Stimulated activated CD8-positive, alpha-beta memory T cell treated with anti-CD3 and anti-CD28 coated beads, Interleukin-15, amount 100 ng/mL, for 4 hours (primary cell): ENCODE measurements at places on chromosomes 12 and 14.

- DNase-seq: no peak
Observed at GRCh38 chr14:48563489-48563888, 888.1 kb upstream of the MDGA2 start.

- DNase-seq: no peak
Observed at GRCh38 chr12:117161460-117162166, 28.7 kb downstream of the FBXO21 start.

DNA sequence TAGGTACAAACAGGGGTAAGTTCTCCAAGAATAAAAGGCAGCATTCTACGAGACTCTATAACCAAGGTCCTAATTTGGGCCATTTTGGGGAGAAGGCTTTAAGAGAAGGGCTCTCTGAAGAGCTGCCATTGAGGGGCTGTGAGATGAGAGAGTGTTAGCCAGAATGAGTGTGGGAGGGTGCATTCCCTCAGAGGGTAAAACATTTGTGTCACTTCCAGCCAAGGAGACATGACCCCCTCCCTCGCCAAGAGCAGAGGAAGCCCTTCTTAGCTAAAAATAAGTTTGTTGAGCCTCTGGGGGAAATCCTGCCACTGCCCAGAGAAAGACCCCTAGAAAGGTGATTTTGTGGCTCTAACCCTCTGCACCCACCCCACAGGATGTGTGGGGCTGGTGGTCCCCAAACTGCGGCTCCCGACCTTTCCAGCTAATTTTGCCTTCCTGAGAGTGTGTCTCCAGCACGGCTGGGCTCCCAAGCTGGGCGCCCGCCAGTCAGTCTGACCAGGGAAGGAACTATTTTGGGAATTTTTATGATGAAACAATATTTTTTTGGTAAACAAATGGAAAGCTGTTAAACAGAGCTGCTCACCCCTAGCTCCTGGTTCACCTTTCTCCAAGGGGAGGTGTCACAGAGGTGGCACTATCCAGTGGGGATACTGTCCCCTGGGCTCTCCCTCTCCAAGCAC, 65.9 kb upstream of the JDP2 start:
- no peak for DNase-seq

DNA sequence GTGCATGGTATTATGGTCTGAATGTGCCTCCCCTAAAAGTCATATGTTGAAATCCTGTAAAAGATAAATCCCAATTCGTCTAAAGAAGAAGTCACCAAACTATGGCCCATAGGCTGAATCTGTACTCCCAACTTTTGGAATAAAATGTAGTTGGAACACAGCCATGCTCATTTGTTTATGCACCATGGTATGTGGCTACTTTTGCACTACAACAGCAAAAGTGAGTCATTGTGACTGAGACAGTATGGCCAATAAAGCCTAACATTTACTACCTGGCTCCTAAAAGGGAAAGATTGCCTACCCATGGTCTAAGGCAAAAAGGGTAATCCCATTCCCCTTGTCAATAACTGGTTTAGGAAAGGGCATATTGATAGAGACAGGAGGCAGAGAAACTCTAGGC, 101.8 kb downstream of the LRIG3 start:
- DNase-seq: no peak

DNA sequence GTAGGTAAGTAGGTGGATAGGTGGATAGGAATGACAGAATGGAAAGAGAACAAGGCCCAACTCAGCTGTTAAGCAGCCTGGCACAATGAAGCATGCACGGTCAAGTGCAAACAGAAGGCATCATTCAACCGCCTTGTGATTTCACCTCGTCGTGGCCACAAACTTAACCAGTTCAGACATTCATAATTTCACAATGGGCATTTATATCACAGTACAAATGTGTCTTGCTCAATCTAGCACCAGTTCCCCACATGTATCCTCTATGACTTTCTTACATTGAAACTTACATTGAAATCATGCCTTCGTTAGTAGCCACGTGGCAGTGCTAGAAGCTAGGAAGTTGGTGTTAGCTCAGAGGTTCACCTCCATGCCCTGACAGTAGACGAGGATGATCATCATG, 207.5 kb downstream of the ETV6 start:
- no peak for DNase-seq

DNA sequence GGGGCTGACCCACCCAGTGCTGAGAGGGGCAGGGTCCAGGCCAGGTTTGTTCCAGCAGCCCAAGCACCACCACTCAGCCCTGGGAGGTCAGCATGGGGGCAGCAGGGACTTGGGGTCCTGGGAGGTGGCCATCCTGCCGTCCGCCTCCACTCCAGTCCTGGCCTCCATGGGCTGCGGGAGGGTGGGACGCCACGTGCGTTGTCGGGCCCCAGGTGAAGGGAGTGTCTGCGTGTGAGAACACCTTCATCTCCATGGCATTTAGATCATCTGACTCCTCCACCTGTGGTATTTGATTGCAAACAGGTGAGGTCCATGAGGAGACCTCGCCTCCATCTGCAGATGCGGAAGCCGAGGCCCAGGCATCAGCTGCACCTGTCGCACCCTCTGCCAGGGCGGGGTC, 44.1 kb downstream of the FBRSL1 start:
- DNase-seq: no peak

GRCh38 chr12:64036414-64036813, 185.7 kb downstream of the KICS2 start:
- DNase-seq: no peak

- DNase-seq: no peak
Observed at GRCh38 chr14:21229821-21230220, 39.4 kb downstream of the HNRNPC start.

DNA sequence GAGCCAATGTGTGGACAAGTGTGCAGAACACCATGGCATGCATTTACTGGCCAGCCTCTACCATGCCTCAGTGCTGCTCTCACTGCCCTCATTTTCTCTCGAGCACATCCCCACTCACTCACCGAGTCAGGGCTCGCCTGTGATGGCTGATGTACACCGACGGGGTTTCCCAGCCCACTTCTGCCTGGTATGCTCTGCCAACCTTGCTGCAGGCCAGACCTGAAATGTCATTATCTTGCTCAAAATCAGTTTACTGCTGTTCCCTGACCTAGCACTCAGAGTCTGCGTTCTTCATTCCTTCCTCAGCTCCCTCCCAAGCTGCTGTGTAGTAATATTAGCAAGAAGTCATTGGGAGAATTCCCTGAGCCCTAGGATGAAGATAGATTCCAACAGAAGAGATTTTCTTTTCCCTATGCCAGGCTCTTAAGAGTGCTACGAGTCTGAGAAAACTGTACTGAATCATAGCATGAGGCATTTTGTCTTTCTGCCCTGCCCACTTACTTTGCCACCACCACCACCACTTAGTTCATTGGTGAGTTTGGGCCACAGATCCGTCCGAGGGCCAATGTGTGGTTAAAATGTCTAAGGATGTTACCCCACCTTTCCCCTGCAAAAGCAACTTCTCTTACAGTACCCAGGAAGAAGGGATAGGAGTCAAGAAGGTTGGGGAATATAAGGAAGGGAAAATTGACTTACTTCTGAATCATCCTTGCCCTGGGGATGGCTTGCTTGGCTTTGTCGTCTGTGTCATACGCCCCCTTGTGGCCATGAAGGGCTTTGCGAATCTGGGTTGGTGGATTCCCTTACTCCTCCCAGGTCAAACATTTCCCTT, 51.0 kb downstream of the BMAL2 start:
- peak; percentile 34 for DNase-seq

DNA sequence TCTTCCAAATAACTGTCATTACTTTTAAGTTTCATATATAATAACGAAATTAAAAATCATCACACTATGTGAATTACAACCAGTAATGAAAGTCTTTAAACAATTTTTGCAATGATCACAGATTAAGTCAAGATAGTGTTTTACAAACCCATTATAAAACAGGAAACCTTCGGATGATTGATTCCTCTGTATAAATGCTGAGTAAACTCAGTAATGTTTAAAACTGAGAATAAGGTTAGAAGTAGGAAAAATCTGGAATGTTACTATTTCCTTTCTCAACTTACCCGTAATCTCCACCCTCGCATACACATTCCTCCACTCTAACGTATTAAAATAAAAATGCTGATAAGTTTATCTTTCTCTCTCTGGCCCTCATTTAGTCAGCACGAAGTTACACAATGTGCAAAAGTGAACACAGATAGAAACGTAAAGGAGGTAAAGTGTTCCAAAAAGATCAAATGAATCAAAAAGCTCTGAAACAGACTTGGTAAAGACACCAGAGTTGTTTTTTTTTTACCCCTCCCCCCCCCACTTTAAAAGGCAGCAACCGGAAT, 1.6 kb downstream of the ZFC3H1 start:
- no peak for DNase-seq

GRCh38 chr14:103526914-103527248, 2.1 kb upstream of the TRMT61A start:
- no peak for DNase-seq

- no peak for DNase-seq
Observed at GRCh38 chr14:59857328-59857727, 13.2 kb downstream of the RTN1 start.

DNA sequence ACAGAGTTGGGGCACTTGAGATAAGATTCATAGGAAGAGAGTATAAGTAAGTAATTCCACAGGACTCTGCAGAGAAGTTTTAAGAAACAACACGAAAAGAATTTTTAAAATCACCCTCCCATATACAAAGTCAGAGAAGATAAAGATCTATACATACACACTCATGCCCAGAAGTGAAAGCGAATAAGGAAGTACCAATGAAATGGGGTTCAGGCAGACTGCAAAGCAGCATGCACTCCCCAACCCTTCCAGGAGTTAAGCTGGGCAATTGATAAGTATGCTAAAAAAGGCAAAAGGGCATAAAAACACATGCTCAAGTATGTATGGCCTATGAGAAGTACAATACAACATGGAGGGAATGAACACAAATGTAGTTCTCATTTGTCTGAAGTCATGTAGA, 246.2 kb upstream of the GRIP1 start:
- no peak for DNase-seq

GRCh38 chr14:60235440-60235839, 13.6 kb upstream of the PPM1A start:
- DNase-seq: no peak

- no peak for DNase-seq
Observed at GRCh38 chr14:41868396-41868795, 261.7 kb downstream of the LRFN5 start.

- DNase-seq: no peak
Observed at GRCh38 chr14:88614218-88614907, 51.5 kb downstream of the ZC3H14 start.

DNA sequence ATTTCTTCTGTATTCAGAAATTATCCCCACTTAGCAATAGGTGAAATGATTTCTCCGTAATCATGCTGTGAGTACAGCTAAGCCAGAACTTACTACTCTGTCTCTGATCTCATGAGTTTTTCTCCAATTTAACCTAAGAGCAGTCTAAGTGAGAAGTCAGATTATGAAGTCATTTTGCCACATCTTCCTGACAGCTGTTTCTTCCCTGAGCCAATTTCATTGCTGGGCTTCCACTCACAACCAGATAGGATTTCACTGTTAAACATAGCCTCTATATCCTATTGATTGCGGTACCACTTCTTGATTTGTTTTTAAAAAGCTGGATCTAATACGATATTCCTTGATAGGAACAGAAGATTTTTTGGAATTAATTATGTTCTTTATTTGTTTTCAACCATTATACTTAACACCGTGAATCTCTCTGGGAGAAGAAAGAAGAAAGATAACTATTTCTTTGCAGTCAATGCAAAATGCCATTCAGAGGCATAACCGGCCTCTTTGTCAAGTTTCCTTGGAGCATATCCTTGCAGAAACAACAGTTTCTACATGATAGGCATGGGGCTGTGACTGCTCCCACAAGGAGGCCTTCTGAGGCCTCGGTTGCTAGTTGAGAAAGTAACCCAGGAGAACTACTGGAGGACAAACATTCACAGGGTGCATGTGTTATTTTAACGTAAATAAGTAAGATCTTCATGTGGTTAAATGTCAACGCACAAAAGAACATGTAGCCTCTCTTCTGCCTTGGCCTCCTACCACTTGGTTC, 212.2 kb downstream of the NPAS3 start:
- DNase-seq: no peak

DNA sequence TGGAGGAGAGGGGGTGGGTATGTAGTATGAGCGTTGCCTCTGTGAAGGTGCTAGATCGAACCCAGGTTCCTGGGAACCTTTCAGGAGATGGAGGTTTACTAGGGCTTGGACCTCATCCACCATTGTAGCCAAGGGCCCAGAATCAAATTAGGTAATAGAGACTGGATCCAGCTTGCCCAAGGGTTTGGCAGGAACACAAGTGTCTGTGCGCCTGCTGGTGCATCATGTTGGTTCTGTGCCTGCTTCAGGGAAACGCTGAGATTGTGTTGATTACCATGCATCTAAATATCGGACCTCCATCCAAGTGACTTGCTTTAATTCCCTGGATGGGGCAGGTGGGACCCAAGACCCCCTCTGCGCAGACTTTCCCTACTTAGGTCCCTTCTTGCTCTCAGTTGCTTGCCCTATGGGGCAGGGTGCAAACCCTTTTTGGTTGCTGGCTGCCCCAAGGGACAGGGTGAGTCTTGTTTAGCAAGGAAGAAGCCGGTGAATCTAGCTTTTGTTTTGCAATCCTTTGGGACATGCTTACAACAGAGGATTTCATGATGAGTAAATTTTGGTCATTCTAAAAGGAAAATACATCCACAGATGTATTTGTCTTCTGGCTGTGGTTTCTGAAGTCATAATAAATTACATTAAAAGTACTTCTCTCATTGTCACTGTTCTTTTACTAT, 189.8 kb upstream of the PRICKLE1 start:
- DNase-seq: no peak

DNA sequence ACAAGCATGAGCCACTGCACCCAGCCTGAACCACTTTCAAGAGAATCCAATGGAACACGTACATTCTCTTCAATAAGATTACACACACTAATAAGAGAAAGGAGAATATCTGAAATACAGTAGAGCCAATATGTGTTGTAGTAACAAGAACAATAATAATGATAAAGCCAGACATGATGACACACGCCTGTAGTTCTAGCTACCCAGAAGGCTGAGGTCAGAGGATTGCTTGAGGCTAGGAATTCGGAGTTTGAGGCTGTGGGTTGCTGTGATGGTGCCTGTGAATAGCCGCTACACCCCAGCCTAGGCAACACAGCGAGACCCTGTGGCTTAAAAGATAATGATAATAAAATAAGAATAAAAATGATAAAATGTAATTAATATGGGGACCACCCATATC, 15.6 kb downstream of the APOBEC1 start:
- no peak for DNase-seq

- DNase-seq: no peak
Observed at GRCh38 chr14:91956616-91957015, 9.1 kb upstream of the FBLN5 start.
